ENCODE measurements at places on chromosomes 5 and 9.

- no peak for DNase-seq
Observed at GRCh38 chr5:42274913-42275312, 148.3 kb upstream of the GHR start.

DNA sequence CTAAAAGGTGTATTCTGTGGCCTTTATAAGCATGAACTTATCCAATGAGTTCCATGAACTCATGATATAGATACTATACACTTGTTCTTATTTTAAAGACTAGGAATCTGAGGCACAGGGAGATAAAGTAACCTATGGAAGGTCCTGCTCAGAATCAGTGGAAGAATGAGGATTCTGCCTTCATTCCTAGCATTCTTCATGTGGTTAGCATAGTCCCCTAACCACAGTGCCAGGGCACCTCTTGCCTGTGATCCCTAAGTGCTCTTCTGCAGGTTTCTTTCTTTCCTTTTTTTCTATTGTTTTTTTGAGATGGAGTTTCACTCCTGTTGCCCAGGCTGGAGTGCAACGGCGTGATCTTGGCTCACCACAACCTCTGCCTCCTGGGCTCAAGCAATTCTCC lies 174.1 kb downstream of the C9orf152 start:
- no peak for DNase-seq

DNA sequence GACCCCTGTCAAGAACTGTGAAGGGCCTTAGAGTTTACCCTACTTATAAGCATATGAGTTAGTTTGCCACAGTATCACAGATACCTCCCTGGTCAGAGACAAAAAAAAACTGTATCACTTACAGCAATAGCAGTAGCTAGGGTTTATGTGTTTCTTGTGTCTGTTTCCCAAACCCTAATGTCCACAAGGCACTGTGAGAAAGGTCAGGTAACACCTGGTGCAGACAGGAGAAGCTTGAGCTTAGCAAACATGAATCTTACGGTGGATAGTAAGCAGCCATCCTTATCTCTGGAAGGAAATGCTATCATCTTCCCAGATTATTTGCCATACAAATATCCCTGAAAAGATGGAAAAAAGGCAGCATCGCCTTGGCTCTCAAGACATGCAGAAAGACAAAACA lies 208.5 kb upstream of the KCNN2 start:
- DNase-seq: no peak

- no peak for DNase-seq
Observed at GRCh38 chr5:34957321-34957720, 28.0 kb downstream of the DNAJC21 start.

- DNase-seq: no peak
Observed at GRCh38 chr5:173888473-173889131, 453 bp downstream of the CPEB4 start.

Measured in breast epithelium (tissue), 4 donors.